ENCODE measurements at places on chromosomes 7 and 10. TPM values are rescaled to one million over a fixed set of nuclear protein-coding genes. Genes with fewer than 3 reads are reported as not detected.

Gene AKR1B1
- 23.2 TPM for polyA plus RNA-seq

Gene ACTL6B
- polyA plus RNA-seq, result not detected

Gene NPVF
- not detected for polyA plus RNA-seq

Gene PHF14
- 23.1 TPM for polyA plus RNA-seq

All from adipose tissue (tissue), 3 donors.